ENCODE measurements at places on chromosomes 5 and 9.

- no peak for DNase-seq
Measured at GRCh38 chr5:35678661-35679060, 61.0 kb downstream of the SPEF2 start.

- DNase-seq: no peak
Measured at GRCh38 chr5:133164759-133165158, 112.9 kb downstream of the HSPA4 start.

- no peak for DNase-seq
Measured at GRCh38 chr5:171467107-171467506, 47.7 kb downstream of the FGF18 start.

DNA sequence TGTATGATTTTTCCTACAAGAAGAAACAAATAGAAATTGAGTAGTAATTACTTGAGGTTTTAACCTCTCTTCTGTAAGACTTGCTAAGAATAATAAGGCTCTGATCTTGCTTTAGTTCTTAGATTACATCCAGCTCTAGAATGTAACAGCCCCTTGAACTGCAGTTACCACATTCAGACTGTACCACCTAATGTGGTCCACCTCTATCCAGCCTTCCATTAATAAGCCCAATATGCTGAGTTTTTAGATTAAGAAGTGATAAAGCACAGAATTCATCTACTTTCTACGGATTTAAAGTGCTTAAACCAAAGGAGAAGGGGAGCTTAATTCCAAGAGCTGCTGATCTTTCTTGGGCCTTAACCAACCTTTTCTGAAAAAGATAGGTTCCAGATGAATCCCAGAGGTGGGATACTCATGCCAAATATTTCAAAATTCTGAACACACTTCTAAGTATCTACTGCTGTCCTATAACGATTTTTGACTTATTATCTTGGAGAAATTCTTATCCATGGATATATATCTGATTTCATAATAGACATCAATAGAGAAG is 131.5 kb downstream of the ZNF608 start:
- DNase-seq: no peak

DNA sequence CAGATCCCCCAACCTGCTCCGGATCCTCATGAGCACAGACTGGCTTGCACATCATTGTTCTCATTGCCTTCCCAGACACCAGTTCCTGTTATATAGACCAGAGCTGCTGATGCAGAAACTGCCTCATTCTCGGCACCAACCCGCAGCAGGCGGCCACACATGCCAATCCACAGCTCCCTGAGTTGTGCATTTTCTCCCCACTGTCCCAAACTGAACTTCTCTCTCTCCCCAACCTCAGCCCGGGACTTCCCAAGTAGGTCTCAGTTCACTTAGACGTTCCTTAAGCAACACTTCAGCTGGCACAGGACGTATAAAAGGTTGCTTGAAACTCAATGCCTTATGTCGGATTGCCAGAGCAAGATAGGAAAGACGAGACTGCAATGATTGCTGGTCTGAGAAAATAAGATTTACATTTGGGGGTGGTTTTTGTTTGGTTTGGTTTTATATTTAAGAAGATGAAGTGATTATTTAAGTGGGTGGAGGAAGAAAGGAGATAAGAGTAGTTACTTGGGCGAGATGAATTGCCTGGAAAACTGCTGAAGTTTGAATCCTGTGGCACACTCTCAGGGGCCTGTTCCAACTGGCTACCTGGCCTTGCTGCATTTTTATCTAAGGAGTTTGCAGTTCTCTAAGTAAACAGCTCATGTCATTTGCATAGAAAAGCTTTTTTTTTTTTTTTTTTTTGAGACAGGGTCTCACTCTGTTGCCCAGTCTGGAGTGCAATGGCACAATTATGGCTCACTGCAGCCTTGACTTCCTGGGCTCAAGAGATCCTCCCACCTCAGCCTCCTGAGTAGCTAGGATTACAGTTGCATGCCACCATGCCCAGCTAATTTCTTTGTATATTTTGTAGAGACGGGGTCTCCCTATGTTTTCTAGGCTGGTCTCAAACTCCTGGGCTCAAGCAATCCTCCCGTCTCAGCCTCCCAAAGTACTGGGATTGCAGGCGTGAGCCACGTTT is 155.4 kb downstream of the GOLPH3 start:
- DNase-seq: no peak

- no peak for DNase-seq
Measured at GRCh38 chr9:70679845-70680244, 265.4 kb upstream of the KLF9 start.

- no peak for DNase-seq
Measured at GRCh38 chr5:78779262-78779661, 130.7 kb upstream of the LHFPL2 start.

GRCh38 chr5:16894236-16895057 is 41.6 kb downstream of the MYO10 start:
- no peak for DNase-seq

GRCh38 chr5:16615741-16616535 is 859 bp downstream of the RETREG1 start:
- no peak for DNase-seq

- no peak for DNase-seq
Measured at GRCh38 chr5:130964231-130965202, 200.5 kb downstream of the HINT1 start.

GRCh38 chr5:96659170-96659569 is 3.0 kb upstream of the CAST start:
- DNase-seq: no peak

Data from NCI-H2107 (cell line).